ENCODE measurements at places on chromosomes 2 and 18.

DNA sequence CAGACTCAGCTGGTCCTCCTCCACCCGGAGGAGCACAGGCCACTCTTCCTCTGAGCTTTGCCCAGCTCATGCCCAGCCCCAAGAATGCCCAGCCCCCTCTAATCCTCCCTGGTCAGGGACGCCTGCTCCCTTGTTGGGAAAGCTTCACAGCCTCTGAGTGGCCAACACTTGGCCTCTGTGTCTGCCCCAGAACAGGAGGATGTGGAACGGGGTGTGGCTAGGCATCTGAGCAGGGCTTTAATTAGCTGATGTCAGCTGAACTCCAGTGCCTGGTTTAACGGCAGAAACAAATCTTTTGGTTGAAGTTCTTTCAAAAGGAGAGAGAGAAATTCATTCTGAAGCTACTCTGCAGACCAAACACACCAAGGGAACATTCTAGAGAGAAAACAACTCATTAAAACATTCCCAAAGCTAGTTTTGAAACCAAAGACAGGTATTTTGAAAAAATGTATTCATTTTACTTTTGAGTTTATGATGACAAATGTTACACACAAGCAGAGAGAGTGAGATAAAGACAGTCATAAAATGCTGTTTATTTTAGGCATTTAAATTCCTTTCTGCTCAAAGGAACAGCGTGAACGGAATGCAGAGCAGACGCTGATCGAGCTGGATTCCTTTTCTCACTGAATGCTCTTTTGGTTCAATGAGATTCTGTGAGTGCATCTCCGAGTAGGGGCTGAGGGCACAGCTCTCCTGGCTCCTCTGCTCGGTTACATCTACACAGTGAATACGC is 63.8 kb downstream of the RTP5 start:
- no peak for DNase-seq

- DNase-seq, result no peak
Measured at GRCh38 chr2:14872779-14873325, 240.3 kb downstream of the LRATD1 start.

- no peak for DNase-seq
Measured at GRCh38 chr18:26993568-26993967, 128.1 kb upstream of the AQP4 start.

- DNase-seq, result no peak
Measured at GRCh38 chr2:188767176-188767575, 207.0 kb upstream of the COL3A1 start.

DNA sequence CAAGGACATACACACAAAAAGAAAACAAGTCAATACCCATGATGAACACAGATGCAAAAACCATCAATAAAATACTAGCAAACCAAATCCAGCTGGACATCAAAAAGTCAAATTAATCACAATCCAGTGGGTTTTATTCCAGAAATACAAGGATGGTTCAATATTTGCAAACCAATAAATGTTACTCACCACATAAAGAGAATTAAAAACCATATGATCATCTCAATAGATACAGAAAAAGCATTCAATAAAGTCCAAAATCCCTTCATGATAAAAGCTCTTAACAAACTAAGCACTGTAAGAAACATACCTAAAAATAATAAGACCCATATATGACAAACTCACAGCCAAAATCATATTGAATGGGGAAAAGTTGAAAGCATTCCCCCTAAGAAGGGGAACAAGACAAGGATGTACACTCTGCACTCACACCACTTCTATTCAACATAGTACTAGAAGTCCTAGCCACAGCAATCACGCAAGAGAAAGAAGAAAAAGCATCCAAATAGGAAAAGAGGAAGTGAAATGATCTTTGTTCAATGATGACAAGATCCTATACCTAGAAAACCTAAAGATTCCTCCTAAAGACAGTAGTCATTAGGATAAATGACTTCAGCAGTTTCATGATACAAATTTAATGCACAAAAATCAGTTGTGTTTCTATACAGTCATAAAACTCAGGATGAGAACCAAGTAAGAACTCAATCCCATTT is 62.6 kb downstream of the TRAPPC8 start:
- no peak for DNase-seq

GRCh38 chr2:77207331-77207730 is 314.8 kb downstream of the LRRTM4 start:
- DNase-seq, result no peak
